PC-3 (cell line): ENCODE measurements at places on chromosomes 16 and 17. TPM values are rescaled to one million over a fixed set of nuclear protein-coding genes. Genes with fewer than 3 reads are reported as not detected.

The TBC1D3I gene
- total RNA-seq, result 0.07 TPM in 1 of 2 replicates, not detected in the other

The NXPH3 gene
- 0.26 and 1.2 TPM in 2 replicates for total RNA-seq

The RAB11FIP4 gene
- 4.2 and 4.5 TPM in 2 replicates for total RNA-seq

The ZNF23 gene
- total RNA-seq, result 6.6 and 7.5 TPM in 2 replicates

The NPIPB13 gene
- total RNA-seq, result 0.29 and 4.3 TPM in 2 replicates

The MMP28 gene
- 1.6 and 2.4 TPM in 2 replicates for total RNA-seq

The PIK3R5 gene
- not detected in 2 replicates for total RNA-seq

The CHST6 gene
- total RNA-seq, result 0.35 and 0.91 TPM in 2 replicates
